ENCODE measurements at places on chromosomes 7 and 10. TPM values are rescaled to one million over a fixed set of nuclear protein-coding genes. Genes with fewer than 3 reads are reported as not detected.

GRCh38 chr10:21020545-21020944 is 123.4 kb upstream of the NEBL start:
- DNase-seq: no peak
- H3K27ac ChIP-seq: no peak overlapping the region
- no peaks in the 10 kb centered on the region for H3K27me3 ChIP-seq
- no peak overlapping the region for H3K4me3 ChIP-seq
- no peaks in the 10 kb centered on the region for H3K36me3 ChIP-seq

DNA sequence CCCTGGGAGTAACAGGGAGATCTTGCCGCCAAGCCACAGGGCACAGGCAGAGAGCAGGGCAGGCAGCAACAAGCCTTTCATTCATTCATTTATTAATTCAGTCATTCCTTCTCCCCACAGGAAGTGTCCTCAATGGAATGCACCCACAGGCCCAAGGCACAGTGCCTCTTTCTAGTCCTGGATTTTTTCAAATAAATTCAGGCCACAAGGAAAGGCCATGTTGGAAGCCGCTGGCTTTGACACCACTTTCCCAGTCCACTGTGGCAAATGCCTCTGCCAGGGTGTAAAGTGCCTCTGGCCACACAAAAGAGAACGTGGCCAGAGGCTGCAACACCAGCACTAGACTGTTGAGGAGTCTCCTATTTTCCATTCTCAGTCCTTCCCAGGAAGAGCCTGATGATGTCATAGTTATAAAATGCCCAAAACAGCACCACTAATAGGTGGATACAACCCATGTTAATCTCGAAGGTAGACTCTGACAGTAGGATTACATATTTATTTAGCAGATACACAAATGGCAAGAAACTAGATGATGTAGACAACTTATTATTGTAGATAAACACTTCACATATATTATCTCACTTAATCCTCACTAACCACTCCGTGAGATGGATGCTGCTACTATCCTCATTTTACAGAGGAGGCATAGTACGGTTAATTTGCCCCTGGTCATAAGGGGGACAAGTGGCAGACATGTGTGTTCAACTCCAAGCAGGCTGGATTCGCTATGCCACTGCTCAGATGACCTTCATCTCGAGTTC is 5.5 kb downstream of the JAZF1 start:
- peaks cover 8% of the 10 kb centered on the region for H3K27me3 ChIP-seq
- H3K36me3 ChIP-seq: no peaks in the 10 kb centered on the region
- H3K4me1 ChIP-seq: peaks cover 4% of the 10 kb centered on the region
- H3K27ac ChIP-seq: no peak overlapping the region
- DNase-seq: no peak
- H3K4me3 ChIP-seq: no peak overlapping the region

The UCMA gene
- 0.23 TPM for polyA plus RNA-seq

DNA sequence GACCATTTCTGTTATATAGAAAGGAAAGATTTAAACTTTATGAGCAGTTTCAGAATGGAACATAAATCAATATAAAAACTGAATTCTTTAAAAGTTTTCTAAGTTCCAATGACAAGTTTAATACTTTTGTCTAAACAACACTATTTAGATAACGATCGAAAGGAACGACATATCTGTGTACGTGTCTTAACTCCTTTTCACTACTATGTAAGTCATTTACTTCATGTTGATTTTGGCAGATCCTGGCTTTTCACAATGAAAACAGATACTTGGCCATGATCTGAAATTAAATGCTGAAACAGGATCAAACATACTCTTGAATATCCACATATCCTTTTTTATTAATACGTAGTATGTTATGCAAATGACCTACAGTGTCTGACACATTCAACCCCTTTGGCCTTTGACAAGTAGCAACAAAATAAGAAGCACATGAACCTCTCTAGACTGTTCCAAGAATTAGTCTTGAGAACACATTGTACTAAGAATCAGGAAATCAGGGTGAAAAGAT is 41.9 kb downstream of the RNLS start:
- H3K27ac ChIP-seq: no peak overlapping the region
- H3K4me1 ChIP-seq: no peaks in the 10 kb centered on the region
- no peak for DNase-seq
- no peaks in the 10 kb centered on the region for H3K27me3 ChIP-seq

The GNB2 gene
- 130 TPM for polyA plus RNA-seq

- no peak overlapping the region for H3K4me3 ChIP-seq
- no peaks in the 10 kb centered on the region for H3K27me3 ChIP-seq
- no peak for DNase-seq
- no peak overlapping the region for H3K27ac ChIP-seq
- H3K36me3 ChIP-seq: no peaks in the 10 kb centered on the region
Measured at GRCh38 chr10:75250934-75251333, 15.2 kb upstream of the COMTD1 start.
